ENCODE measurements at places on chromosomes 3 and 15.

- DNase-seq: no peak
Measured at GRCh38 chr3:120192159-120192558, 92.9 kb downstream of the GPR156 start.

- no peak for DNase-seq
Measured at GRCh38 chr15:83205725-83206324, 1.8 kb downstream of the HDGFL3 start.

GRCh38 chr3:150472421-150472820 is 64.3 kb downstream of the TSC22D2 start:
- no peak for DNase-seq

DNA sequence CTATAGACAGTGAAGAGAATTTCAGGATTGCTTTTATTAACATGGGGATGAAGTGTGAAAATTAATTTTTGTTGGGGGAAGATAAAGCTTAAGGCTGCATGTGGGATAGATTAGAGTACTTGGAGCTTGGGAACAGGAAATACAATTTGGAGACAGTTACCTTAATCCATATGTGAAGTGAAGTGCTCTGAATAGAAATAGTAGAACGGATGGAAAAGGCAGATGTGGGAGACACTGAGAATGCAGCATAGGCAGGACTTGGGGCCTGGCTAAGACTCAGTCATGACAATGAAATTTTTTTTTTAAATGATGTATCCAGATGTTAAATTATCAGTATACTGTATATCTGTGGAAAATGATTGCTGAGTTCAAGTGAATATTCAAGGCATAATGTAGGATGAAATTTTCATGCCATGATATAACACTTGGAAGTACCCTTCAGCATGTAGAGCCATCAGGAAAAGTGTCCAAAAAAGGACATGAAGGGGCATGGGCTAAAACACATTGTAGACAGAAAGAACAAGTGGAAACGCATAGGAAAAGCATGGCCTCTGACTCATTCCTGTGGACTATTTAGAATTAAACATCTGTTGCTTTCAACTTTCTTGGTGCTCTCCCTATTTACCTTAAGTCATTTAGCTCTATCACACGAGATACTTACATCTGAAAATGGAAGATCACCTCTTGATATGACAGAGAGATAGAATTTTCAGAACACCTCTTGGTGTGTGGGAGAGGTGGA is 134.8 kb downstream of the RBMS3 start:
- DNase-seq: no peak

GRCh38 chr3:171377859-171378258 is 82.3 kb downstream of the TNIK start:
- no peak for DNase-seq

All from forelimb muscle (tissue), 1 donor.